ENCODE measurements at places on chromosomes 6 and 20.

- DNase-seq: no peak
These were observed 94.8 kb upstream of the PTPRT start for GRCh38 chr20:43284486-43284885.

GRCh38 chr6:125511809-125512396 lies 210.1 kb upstream of the HDDC2 start:
- DNase-seq: no peak

DNA sequence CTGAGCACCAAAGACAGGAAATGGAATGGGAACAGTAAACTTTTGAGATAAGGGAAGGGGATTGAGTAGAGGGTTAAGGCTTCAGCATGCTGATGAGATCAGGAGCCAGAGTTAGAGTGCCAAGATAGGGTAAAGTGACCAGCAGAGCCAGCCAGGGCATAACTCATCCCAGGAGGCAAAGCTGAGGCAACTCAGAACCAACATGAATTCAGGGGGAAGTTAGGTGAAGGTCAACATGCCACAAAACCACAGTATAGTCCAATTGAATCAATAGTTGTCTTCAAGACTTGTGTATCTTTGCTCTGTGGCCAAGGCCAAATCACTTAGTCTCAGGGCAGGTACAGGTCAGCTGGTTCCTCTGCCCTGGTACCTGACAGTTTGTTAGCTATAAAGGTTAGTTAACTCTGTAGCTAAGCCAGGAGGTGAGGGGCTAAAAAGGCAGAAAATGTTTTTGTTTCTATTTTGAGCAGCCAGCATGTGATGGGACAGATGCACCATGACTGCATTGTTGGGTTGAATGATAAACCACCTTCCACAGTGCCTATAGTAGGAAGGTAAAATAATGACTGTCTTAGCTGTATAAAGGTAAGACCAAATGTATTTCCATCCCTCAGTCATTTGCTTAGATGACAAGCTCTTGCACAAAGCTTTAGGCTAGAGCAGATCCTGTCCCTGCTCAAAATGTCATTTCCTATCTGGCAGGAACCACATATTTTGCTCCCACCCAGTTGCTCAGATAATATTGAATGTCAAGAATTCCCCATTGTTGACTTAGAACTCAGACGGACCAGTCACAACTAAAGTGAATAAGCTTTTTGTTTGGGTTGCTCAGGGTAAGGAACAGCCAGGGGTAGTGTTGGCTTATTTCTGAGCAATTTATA lies 15.8 kb downstream of the RNF8 start:
- no peak for DNase-seq

- no peak for DNase-seq
These were observed 29.9 kb upstream of the SAMD3 start for GRCh38 chr6:130252527-130253237.

GRCh38 chr20:37913567-37914366 lies 10.8 kb downstream of the VSTM2L start:
- no peak for DNase-seq

- DNase-seq: no peak
These were observed 153.3 kb downstream of the SCML4 start for GRCh38 chr6:107670792-107671199.

GRCh38 chr20:38894091-38894847 lies 31.9 kb upstream of the FAM83D start:
- no peak for DNase-seq

- peak; percentile 36 for DNase-seq
These were observed 445.8 kb upstream of the CITED2 start for GRCh38 chr6:139820210-139820609.
